ENCODE measurements at places on chromosomes 3 and 15. TPM values are rescaled to one million over a fixed set of nuclear protein-coding genes. Genes with fewer than 3 reads are reported as not detected.

DNA sequence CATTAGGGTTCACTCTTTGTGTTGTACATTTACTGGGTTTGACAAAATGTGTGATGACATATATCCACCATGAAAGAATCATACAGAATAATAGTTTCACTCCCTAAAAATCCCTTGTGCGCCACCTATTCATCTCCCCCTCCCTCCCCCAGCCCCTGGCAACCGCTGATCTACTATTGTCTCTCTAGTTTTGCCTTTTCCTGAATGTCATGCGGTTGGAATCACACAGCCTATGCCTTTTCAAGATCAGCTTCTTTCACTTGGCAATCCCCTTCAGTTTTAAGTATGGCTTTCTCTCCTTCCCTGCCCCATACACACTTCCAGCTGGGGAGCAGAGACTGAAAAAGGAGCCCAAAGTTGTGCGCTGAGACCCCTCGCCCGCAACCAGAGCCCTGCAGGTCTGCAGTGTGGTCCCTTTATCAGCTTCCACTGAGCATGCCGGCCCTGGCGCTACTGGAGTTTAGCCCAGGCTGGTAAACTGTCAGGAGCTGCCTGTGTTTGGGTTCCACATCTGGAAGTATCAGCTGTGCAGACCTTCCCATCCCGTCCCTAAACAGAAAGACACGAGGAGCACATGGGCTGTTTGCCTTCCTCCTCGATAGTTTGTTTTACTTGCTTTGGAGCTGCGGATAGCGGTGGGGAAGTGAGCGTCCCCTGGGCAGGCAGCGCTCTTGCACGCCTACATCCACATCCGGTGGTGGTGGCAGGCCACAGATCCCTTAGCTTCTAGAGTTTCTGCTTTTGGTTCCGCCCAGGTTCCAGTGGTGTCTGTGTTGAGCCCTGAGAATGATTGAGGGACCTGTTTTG is 12.3 kb downstream of the BOC start:
- H3K27ac ChIP-seq = no peak overlapping the region

The SCG5 gene
- total RNA-seq = not detected

DNA sequence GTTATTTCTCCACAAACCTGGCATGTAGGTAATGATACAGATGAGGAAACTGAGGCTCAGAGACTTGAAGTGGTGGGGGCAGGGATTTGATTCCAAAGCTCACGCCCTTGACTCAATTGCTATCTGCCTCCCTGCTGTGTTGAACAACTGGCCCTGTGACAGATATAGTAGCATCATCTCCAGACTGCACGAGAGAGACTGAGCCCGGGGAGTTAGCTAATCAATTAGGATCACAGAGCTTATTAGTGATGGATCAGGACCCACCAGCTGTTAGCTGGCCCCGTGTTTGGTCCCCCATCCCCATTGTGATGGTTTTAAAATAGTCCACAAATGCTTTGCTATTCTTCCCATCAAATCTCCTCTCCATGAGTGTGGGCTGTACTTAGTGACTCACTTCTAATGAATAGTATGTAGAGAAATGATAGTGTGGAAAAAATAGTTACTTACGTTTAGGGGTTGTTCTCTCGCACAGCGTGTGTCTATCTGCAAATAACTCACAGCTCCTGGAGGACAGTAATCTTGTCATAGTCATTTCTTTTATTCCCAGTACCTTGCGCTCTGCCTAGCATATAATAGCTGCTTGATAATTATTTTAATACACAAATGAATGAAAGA is 74.4 kb upstream of the KLF13 start:
- H3K4me3 ChIP-seq = no peak overlapping the region
- no peaks in the 10 kb centered on the region for H3K36me3 ChIP-seq
- no peak overlapping the region for H3K27ac ChIP-seq
- peaks cover 26% of the 10 kb centered on the region for H3K4me1 ChIP-seq

GRCh38 chr3:55860049-55860721 is 373.1 kb upstream of the WNT5A start:
- no peaks in the 10 kb centered on the region for H3K27me3 ChIP-seq
- no peak for DNase-seq
- H3K4me3 ChIP-seq = no peak overlapping the region
- H3K36me3 ChIP-seq = no peaks in the 10 kb centered on the region

DNA sequence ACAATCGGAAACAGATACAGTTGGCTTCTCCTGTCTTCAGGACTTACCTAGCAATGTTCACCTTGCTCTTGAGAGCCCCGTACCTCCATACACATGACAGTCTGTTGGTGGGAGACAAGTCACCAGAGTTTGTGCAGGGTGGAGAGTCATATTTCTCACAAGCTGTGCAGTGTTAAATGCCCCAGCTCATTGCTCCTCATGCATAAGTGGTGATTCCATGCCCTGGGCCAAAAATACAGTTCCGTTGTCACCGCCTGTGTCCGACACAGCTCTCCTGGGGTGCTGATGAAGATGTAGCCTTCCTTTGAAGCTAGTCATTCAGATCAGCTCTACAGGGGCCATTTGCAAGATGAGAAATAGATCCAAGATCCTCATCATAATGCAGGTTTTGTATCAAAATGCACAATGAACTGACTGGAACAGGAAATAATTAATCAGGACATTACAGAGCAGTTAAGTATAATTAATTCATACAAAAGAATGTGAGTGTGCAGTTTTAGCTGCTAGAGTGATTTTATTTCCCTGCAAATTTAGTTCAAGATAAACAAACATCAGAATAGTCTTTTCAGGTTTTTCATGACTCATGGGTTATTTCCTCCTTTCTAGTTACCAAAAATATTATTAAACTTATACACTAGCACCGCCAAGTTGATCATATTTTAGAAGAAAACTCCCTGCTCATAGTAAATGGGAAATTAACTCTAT is 66.5 kb downstream of the CD47 start:
- no peak overlapping the region for H3K27ac ChIP-seq
- no peaks in the 10 kb centered on the region for H3K4me1 ChIP-seq
- peaks cover 2% of the 10 kb centered on the region for H3K36me3 ChIP-seq
- no peak overlapping the region for H3K4me3 ChIP-seq
